T-helper 1 cell (primary cell): ENCODE measurements at places on chromosomes 5 and 9.

- DNase-seq = no peak
Measured at GRCh38 chr5:16552666-16553343, 64.0 kb downstream of the RETREG1 start.

DNA sequence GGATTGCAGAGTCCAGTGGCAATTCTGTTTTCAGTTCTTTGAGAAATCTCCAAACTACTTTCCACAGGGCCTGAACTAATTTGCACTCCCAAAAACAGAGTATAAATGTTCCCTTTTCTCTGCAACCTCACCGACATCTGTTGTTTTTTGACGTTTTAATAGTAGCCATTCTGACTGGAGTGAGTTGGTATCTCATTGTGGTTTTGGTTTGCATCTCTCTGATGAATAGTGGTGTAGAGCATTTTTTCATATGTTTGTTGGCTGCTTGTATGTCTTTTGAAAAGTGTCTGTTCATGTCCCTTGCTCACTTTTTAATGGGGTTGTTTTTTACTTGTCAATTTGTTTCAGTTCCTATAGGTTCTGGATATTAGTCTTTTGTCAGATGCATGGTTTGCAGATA, 72.6 kb downstream of the PALM2AKAP2 start:
- DNase-seq = no peak

DNA sequence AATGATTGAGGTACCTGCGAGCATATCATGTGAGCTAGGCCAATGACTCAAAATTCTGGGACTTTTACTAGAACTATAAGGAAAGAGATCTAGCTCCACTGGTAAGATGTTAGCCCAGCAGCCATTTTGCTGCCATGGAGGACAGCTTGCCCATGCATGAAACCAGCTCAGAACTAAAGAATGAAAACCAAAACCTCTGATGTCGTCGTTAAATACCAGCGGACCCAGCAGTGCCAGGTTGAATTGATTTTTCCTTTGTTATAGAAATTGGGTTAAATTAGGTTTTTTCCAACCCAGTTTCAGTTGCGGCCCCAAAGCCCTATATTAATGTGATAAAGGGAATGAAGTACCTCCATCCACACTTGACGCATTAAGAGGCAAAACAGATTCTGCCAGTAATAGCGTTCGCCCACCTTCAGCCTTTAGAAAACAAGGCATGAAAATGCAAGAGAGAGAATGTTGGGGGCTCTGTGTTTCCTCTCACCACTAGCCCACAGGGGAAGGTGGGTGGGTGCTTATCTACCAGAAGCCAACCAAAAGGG, 5.5 kb upstream of the ITK start:
- DNase-seq = no peak

- no peak for DNase-seq
Measured at GRCh38 chr9:124332361-124333202, 74.8 kb downstream of the NEK6 start.

DNA sequence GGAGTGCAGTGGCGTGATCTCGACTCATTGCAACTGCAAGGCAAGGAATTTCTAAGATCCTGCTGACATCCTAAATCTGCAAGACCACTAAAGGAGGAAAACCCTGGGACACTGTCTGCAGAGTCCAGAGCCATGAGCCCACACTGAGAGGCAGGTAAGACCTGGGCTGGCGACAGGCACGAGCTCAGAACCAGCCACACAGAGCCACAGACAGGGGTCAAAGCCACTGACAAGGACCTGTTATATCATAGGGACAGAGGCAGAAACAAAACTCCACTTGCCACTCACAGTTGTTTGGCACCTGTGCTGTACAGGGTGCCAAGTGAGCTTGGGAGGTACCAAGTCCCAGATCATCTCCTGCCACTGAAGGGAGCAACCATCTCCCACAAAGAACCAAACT, 34.2 kb downstream of the IPPK start:
- DNase-seq = no peak

DNA sequence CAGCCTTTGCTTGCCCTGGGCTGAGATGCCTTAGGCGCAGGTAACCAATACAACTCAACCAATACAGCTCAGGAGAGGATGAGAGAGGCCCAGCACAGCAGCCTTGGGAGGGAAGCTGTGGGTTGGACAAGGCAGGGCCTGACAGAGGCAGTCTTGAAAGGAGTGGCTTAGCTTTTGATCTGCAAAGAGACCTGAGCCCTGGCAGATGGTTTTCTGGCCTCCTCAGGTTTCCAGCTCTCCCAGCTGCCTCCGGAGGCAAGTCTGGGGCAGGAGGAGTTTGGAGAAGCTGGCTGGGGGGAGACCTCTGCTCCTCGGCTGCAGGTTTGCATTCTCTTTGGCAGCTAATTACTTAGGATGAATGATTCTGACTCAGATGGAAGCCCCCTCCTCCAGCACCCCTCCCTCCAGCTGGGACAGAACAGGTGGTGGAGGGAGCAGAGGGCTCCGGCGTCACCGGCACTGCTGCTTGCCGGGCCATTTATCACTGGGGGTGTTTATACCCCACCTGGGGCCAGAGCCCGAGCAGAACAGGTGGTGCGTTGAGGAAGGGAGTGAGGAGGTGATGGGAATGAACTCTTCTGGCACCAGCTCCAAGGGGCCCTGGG, 50.8 kb downstream of the TSPAN17 start:
- no peak for DNase-seq

DNA sequence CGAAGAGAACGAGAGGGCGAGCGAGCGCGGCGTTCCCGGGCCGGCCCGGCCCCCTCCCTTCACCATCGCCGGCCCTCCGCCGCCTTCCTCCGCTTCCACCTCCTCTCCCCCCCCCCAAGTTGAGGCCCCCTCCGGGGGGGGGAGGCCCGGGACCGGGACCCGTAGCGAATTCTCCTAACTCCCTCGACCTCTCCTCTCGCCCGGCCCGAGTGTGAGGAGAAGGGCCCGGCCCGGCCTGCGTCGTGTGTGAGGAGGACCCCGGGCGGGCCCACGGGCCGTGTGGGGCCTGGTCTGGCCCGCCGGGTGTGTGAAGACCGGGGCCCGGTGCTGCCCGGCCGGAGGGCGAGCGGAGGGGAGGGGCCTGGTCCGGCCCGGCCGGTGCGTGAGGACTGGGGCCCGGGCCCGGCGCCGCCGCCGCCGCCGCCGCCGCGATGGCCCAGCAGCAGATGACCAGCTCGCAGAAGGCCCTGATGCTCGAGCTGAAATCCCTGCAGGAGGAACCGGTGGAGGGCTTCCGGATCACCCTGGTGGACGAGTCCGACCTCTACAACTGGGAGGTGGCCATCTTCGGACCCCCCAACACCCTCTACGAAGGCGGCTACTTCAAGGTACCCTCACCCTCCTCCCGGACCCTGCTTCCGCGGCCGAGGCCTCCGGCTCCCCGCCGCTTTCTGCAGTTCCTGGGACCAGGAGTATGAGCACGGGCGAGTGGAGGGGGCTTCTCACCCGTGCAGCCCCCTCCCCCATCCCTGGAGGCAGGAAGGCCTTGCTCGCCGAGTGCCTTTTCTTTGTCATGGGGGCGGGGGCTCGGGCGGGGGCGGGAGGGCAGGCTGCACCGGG, 587 bp downstream of the UBE2R2 start:
- DNase-seq = peak; percentile 49

DNA sequence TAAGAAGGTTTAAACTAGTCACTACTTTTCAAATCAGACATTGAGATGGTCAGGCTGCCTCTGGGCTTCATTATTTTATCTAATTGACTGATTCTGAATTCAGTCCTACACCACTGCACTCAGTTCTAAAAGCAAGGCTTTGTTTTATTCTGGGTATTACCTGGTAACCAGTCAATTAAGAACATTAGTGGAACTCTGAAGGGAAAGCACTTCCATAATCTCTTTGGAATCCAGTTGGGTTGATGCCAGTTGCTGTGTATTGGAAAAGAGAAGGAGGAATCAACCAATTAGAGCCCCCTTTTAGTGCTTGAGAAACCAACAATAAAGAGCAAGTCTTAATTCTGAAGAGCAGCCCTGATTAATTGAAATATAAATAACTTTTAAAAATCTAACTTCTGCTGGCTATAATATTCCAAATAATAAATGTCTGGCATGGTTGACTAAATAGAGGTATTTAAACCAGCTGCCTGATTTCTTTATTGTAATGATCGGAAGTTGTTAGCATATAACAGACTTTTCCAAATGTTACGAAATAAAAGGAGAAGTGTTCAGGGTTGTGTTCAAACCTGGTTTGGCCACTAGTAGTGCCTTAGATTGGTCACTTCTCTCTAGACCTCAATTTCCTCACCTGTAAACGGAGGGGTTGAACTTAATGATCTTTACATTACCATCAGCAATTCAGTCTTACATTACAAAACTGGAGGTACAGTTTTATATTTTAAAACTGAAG, 32.0 kb downstream of the CPEB4 start:
- DNase-seq = no peak

DNA sequence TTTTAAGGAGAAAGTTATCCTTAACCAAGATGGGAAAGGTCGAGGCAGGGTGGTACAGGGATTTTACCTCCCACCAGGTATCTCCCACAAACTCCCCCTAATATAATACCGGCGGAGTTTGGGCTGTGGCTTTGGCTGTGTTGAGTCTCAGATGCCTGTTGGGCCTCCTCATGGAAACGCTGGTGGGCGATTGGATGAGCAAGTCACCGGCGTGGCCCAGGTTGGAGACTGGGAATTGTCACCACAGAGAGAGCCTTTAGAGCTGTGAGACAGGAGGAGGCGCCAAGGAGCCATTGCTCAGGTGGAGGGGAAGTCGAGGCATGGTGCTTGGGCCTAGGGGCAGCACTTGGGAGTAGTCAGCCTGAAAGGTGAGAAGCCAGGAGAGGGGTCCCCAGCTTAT, 3.4 kb upstream of the CAMSAP1 start:
- DNase-seq = no peak

- DNase-seq = peak; percentile 60
Measured at GRCh38 chr5:77143998-77144836, 57.1 kb upstream of the ZBED3 start.

DNA sequence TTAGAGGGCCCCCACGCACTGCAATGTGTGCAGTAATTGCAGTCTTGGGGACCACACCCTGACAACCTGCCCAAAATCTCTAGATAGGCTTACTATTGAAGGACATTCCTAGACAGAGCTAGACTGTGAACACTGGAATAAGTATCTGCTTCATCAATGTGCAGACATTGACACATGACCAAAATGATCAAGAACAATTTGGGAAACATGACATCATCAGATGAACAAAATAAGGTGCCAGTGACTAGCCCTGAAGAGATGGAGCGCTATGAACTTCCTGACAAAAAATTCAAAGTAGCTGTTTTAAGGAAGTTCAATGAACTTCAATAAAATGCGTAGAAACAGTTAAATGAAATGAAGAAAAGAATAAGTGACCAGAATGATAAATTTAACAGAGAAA, 15.3 kb downstream of the EGFLAM start:
- DNase-seq = no peak

GRCh38 chr5:119852140-119852539, 222.8 kb downstream of the FAM170A start:
- no peak for DNase-seq

DNA sequence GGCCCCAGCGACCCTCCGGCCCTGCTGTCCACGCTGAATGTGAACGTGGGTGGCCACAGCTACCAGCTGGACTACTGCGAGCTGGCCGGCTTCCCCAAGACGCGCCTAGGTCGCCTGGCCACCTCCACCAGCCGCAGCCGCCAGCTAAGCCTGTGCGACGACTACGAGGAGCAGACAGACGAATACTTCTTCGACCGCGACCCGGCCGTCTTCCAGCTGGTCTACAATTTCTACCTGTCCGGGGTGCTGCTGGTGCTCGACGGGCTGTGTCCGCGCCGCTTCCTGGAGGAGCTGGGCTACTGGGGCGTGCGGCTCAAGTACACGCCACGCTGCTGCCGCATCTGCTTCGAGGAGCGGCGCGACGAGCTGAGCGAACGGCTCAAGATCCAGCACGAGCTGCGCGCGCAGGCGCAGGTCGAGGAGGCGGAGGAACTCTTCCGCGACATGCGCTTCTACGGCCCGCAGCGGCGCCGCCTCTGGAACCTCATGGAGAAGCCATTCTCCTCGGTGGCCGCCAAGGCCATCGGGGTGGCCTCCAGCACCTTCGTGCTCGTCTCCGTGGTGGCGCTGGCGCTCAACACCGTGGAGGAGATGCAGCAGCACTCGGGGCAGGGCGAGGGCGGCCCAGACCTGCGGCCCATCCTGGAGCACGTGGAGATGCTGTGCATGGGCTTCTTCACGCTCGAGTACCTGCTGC, 839 bp downstream of the KCNV2 start:
- no peak for DNase-seq

- no peak for DNase-seq
Measured at GRCh38 chr5:14234204-14234603, 91.1 kb downstream of the TRIO start.

DNA sequence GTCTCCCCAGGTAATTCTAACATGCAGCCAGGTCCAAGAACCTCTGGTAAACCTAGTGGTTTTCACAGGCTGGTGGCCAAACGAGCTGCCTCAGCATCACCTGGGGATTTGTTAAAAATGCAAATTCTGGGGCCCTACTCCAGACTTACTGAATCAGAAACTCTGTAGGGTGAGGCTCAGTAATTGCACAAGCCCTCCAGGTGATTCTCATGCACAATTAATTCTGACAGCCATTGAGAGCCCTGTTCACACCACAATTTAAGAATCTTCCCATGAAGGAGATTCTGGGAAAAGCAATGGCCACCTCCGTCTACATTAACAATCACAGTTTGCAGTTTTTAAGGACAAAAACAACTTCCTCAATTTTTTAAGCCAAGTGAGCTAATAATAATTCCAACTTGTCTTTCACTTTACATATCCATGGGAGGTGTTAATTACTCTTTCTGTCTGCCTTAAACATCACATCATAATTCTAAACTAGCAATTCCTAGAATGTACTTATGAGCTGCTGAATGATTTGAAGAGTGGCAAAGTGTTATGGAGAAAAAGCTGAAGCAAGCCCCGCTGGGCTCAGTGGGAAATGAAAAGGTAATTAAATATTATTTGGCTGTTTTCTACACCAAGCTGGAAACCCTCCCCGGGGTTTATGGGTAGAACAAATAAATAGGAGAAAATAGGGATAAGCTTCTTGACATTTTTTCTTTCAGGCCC, 70.0 kb downstream of the GLDC start:
- no peak for DNase-seq

- no peak for DNase-seq
Measured at GRCh38 chr9:26612211-26612610, 280.4 kb downstream of the CAAP1 start.

GRCh38 chr9:38697776-38698300, 22.1 kb downstream of the FAM240B start:
- DNase-seq = no peak

GRCh38 chr5:178110-178509, 13.2 kb upstream of the LRRC14B start:
- DNase-seq = no peak

GRCh38 chr9:21432672-21433425, 7.4 kb upstream of the IFNA1 start:
- DNase-seq = no peak

DNA sequence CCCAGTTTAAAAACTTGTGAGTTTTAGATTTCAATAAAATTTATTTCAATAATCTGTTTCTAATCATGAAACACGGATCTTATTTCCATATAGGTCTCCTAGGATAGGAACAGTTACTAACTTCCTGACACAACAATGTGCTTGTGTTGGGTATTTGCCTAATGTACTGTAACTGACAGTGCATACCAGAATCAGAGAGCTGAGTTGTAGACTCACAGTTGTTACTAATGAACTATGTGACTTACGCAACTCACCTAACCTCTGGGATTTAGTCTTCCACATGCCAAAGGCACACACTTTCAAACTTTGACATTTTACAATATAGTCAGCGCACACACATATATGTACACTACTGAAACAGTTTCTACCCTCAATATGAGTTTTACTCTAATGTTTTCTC, 77.7 kb downstream of the HOMER1 start:
- no peak for DNase-seq
